ENCODE measurements at places on chromosomes 6 and 20.
A peak's percentile ranks its signal among the peaks of the same experiment; 100 is the strongest.

- DNase-seq: no peak
These were observed 84.2 kb upstream of the CNKSR3 start for GRCh38 chr6:154594496-154595198.

GRCh38 chr6:16929809-16930208, 168.5 kb upstream of the ATXN1 start:
- DNase-seq: no peak

- no peak for DNase-seq
These were observed 18.9 kb downstream of the SDCBP2 start for GRCh38 chr20:1310071-1310470.

DNA sequence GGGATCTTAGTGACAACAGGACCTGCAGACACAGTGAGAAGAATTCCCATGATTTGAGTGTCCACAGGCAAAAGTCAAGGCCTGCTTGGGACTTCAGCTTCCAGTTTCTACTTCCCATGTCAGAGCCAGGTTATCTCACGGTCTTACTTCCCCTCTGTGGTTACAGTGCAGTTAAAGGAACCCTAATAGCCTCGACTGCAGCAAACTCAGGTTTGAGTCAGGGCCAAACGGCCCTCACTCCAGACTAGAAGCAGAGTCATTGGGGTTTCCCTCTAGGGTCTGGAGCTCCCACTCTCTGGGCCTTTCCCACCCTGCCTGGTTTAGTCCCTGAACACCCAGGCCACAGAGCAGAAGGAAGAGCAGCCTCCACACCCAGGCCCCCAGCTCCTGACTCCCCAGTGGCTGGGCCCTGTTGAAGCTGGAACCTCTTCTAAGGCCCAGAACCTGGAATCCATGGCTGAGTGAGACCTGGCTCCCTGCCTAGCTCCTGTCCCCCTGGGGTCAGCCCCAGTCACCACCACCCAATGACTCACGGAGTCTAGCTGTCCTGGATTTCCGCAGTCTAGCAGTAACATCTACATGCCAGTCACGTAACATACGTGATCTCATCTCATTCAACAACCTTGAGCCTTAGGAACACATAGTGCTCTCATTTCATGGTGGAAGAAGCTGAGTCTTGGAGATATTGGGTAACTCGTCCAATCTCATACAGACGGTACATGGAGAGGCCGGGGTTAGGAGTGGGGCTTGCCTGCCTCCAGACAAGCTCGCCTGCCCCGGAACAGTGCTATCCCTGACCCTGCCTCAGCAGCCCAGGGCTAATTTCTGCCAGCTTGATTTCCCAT, 9.2 kb upstream of the GHRH start:
- peak; percentile 34 for DNase-seq

- DNase-seq: no peak
These were observed 17.4 kb upstream of the PRDM13 start for GRCh38 chr6:99589290-99589672.

DNA sequence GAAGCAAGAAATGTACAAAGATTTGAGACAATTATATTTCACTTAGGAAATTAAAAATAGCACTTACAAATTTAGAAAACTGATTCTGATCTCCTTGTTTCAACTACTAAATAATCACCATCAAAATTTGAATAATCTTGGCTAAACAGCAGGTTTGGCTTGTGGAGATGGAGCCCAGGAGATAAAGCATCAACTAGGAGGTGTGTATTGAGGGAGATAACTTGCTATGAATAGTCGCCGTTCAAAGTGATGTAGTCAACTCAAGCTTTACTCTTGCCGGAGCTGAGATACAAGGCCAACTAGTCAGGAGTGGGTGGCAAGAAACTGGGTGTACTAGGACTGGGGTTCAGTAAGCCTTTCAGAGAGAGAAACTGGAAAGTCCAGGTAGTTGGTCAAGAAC, 117.7 kb downstream of the TRMT11 start:
- no peak for DNase-seq

DNA sequence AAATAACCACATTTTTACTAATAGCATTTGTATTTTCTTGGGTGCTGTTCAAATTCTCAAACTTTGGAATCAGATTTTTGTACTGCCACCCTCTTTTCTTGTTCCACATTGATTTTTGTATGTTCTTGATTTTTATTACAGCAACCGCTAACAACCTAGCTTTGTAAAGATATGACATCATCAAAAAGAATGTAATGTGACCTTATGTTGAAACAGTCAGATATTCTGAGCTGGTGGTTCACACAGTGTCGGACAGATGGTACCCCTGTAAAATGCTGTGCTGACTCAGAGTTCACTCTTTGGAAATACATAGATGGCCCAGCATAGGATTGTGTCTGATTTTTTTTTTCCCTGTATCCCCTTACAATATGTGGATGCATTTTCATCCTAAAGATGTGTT, 118.9 kb downstream of the QKI start:
- no peak for DNase-seq

- DNase-seq: no peak
These were observed 138.9 kb downstream of the PDE7B start for GRCh38 chr6:135990439-135990838.

DNA sequence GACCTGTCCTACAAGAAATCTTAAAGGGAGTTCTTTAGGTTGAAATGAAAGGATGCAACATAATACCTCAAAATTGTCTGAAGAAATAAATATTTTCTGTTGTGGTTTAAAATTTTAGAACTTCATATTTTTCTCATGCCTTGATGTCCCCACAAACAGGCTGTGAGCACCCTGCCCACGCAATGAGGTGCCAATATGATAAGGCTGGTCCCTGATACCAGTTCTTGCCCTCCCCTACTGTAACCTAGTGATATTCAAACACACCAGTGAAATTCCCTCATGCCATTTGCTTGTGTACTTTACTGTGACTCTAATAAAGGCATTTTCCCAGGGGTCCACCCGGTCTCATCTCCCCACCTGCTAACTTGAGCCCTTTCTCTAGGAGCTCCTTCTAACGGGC, 67.3 kb upstream of the SIRPG start:
- DNase-seq: no peak

- no peak for DNase-seq
These were observed 94.2 kb downstream of the ADAT2 start for GRCh38 chr6:143356101-143356880.

GRCh38 chr20:44264287-44264686, 17.2 kb downstream of the GDAP1L1 start:
- DNase-seq: no peak

- DNase-seq: no peak
These were observed 111.7 kb upstream of the PTPRK start for GRCh38 chr6:128632131-128632530.

DNA sequence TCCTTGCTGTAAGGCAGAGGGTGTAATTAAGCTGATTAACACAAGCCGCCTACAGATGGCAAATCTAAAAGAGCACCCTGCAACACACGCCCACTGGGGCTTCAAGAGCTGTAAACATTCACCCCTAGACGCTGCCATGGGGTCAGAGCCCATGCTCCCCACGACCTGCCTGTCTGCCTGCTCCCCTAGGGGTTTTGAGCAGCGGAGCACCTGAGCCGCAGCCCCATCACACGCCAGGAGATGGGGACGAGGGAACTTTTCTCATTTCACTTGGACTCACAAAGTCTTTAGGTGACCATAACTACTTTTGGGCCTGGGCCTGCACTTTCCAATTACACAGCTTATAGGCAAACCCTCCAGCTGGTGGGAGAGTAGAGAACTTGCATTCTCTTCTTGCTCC, 99.0 kb upstream of the SOX4 start:
- DNase-seq: no peak

DNA sequence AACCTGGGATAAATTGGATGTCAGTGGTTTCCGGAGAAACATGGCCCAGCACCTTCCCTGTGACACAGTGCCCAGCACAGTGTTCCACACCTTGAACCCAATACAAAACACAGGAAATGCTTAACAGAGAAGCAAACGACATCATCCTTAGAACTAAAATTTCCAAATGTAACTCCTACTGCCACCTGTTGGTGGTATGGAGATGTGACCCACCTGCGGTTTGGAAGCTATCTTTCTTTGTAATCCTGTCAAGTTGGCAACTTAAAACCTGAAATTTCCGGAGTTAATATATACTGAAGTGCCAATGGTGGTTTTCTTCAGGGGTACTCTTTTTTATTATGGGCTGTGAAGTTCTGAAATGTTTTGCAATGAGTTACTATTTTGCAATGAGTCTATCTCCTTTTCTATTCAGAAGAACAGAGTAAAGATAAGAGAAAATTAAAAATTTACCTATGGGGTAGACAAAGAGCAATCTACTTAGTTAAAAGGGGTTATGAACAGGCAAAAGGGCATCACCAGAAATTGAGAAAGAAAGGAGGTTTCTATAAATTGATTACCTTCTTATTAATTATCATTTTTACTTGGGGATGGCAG, 658.8 kb downstream of the PTPRT start:
- no peak for DNase-seq

- DNase-seq: no peak
These were observed 26.5 kb downstream of the HEBP2 start for GRCh38 chr6:138430361-138431145.

All from CD4-positive, alpha-beta T cell treated with Interleukin-17A for 1 hour (primary cell).